ENCODE measurements at places on chromosomes 3 and 15. TPM values are rescaled to one million over a fixed set of nuclear protein-coding genes. Genes with fewer than 3 reads are reported as not detected.

DNA sequence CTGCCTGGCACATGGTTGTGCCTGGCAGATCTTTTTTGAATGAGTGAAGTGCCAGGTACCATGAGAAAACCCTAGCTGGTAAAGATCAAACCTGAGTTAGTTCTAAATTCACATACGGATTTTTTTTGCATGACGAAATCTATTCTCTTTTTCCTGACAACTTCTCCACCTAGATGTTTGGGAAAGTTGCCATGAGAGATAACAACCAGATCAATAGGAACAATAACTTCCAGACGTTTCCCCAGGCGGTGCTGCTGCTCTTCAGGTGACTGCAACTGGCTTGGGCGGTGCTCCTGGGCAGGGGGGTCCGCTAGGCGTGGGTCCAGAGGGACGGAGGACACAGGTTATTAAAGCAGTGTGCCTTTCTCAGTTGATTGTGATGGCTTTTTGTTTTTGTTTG lies 71.8 kb downstream of the CHDH start:
- no peak for DNase-seq

Gene BNC1
- total RNA-seq = 0.41 TPM

DNA sequence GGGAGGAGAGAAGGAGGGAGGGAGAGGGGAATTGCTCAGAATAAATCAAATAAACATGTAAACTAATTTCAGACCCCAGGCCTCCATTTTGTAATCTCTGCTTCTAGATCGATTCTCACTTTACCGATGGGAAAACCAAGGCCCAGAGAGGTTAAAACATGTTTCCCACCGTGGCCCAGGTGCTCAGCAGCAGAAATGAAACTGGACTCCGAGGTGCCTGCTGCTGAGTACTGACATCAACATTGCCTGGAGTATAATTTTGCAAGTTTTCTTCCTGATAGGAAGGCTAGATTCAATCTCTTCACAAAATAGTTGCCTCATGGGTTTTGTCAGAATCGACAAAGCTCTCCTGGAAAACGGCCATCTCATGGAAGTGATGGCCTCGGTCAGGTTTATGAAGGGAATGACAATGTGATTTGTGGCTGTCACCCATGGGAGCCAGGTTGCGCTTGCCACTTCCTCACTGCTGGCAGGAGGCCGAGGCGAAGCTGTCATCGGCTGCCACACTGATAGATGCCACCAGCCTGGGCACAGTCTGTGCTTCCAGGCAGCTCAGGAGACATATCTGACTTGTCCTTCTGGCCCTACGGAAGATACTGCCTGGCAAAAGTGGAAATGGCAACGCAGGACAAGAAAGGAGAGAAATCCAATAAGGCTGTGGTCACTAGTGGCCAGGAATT lies 133.1 kb upstream of the LRRN1 start:
- DNase-seq = no peak

GRCh38 chr15:52822475-52822874 lies 32.3 kb upstream of the ONECUT1 start:
- DNase-seq = no peak

DNA sequence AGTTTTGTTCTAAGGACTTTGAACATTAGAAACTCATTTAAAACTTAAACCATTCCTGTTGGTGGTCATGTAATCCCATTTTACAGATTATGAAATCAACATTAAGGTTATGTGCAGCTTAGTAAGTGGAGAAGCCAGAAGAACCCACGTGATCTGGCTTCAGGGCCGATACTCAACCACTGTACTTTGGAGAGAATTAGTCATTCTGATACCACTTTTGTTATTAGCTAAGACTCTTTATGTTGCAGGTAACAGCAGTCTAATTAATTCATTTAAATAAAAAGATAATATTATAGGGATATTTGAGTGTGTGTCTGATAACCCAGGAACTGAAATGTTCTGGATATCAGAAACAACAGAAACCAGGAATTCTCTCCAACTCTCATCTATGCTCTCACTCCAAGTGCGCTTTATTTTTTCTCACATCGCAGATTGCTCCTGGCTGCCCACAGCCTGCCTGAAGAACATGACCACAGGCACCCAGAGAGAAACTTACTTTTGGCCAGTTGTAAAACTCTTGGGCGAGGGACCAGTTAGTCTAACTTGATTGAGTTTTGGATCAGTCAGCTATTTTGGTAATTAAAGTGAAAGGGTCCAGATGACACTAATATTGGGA lies 25.2 kb downstream of the UBE2E1 start:
- no peak for DNase-seq

Gene ZNF80
- total RNA-seq = not detected

Gene COL6A5
- under 0.01 TPM for total RNA-seq

- DNase-seq = no peak
These were observed 19.0 kb downstream of the GORASP1 start for GRCh38 chr3:39088456-39088855.

Measured in frontal cortex (tissue), 4 donors.